Type B pancreatic cell (in vitro differentiated cells): ENCODE measurements at places on chromosomes 7 and 10. TPM values are rescaled to one million over a fixed set of nuclear protein-coding genes. Genes with fewer than 3 reads are reported as not detected.

DNA sequence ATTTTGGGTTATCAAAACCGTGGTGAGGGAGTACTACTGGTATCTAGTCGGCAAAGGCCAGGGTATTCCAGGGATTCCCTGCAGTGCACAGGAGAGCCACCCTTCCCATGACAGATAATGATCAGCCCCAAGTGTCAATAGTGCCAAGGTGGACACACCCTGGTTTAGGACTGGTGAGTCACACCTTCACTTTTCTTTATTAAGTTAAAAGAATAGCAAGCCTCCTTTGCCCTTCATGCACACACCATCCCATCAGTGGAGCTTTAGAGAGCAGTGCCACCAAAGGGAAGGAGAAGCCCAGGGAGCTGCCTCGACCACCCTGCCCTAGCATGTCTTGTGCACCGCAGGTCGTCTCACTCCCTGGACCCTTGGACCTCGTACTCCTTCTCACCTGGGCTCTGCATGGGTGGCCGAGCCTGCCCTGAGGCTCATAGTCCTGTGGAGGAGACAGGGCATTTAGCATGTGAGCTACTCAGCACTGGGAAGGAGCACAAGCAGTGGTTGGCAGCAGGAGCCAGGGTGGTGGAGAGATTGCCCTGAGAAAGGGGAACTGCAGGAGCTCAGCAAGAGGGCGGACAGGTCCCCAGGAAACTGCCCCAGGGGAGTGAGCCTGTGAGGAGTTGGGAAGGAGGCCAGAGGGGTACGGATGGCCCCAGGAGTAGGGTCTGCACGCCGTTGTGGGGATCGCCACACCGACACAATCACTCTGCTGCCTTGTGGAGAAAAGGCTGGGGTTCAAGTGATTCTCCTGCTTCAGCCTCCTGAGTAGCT lies 17.4 kb downstream of the UBE2D4 start:
- H3K4me1 ChIP-seq = no peaks in the 10 kb centered on the region
- no peak overlapping the region for H3K27ac ChIP-seq
- no peaks in the 10 kb centered on the region for H3K27me3 ChIP-seq
- no peak for DNase-seq

The C10orf62 gene
- 0.34 TPM in 1 of 2 replicates, not detected in the other for total RNA-seq

DNA sequence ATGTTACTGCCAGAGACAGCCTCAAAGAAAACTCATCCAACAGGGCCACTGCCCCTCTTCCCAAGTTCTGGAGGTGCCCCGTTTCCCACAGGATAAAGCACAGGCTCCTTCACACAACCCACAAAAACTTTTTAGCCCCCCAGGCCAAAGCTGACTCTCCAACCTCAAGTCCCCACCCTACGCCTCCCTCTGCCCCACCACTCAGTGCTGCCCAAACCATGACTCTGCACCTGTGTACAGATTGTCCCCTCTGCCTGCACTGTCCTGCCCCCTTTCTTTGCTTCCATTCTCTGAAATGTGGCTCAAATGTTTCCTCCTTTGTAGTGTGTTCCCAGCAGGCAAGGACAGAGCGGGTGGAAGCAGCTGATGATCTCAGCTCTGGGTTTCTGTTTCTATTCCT lies 284.0 kb downstream of the GRID1 start:
- H3K4me1 ChIP-seq = peaks cover 10% of the 10 kb centered on the region
- no peak overlapping the region for H3K27ac ChIP-seq
- H3K36me3 ChIP-seq = no peaks in the 10 kb centered on the region
- no peak for DNase-seq

GRCh38 chr7:47666164-47666862 lies 84.4 kb upstream of the TNS3 start:
- no peak for DNase-seq
- H3K36me3 ChIP-seq = no peaks in the 10 kb centered on the region
- no peaks in the 10 kb centered on the region for H3K27me3 ChIP-seq

DNA sequence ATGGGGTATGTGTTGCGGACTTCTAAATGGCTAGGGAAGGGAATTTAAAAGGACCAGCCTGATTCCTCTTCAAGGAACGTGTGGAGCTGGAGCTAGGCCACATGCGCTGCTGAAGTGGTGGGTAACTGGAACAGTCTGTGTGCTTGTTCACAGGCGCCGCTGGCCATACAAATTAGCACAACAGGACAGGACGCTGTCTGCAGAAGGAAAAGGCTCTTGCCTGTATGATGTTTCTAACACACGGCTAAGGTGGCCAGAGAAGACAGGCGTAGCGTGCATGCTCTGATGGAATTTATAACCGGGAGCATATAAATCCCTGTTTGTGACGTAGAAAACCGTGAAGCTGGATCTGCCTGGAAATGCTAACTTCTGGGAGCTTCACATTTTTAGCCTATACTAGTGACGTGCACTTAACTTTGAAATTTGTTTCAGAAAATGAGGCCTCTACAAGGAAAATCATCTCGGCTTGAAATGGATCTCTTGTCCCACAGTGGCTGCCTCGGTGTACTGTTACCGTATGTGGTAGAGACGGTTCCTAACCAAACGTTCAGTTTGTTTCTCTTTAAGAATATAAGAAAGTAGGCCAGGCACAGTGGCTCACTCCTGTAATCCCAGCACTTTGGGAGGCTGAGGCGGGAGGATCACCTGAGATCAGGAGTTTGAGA lies 569.4 kb downstream of the PTPRN2 start:
- peaks cover 7% of the 10 kb centered on the region for H3K4me1 ChIP-seq
- H3K27ac ChIP-seq = no peak overlapping the region
- no peaks in the 10 kb centered on the region for H3K36me3 ChIP-seq
- H3K4me3 ChIP-seq = no peak overlapping the region
- H3K27me3 ChIP-seq = no peaks in the 10 kb centered on the region

- no peak overlapping the region for H3K4me3 ChIP-seq
- H3K4me1 ChIP-seq = no peaks in the 10 kb centered on the region
- no peak for DNase-seq
- H3K27me3 ChIP-seq = peaks cover 3% of the 10 kb centered on the region
- H3K36me3 ChIP-seq = no peaks in the 10 kb centered on the region
- no peak overlapping the region for H3K27ac ChIP-seq
These were observed 23.5 kb upstream of the WAPL start for GRCh38 chr10:86545101-86545500.

DNA sequence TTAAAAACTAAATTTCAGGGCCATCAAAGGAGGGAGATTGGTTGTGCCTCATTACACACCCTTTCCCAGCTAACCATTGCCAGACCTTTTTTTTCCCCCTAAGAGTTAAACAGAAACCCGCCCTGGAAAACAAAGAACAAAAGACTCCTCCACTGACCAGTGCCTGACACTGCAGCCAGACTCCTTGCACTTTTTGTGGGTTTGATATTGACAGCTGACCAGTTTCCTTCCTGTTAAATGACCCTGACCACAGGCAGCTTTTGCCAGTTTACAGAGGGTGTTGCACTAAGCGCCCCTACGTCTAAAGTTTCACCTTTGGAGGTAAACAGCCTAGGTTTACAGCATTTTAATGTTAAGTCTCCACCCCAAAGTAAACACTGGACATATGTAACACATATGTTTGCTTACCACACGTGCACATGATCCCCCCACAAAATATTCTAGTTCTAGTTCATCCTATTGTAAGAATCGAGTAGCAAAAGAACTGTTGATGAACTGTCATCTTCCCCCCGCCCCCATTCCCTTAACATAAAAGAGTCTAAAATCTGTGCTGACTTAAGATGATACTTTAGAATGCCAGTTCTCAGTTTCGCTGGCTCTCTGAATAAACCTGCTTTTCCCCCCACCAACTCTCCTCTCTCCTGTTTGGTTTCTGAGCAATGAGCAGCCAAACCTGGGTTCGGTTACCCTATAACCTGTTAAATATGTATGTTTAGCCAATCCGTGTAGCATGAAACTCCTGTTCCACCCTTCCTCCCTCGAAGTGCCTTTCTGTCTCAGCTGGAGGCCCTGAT lies 38.0 kb downstream of the FOXI2 start:
- DNase-seq = no peak
- H3K36me3 ChIP-seq = no peaks in the 10 kb centered on the region
- no peak overlapping the region for H3K4me3 ChIP-seq
- no peak overlapping the region for H3K27ac ChIP-seq

DNA sequence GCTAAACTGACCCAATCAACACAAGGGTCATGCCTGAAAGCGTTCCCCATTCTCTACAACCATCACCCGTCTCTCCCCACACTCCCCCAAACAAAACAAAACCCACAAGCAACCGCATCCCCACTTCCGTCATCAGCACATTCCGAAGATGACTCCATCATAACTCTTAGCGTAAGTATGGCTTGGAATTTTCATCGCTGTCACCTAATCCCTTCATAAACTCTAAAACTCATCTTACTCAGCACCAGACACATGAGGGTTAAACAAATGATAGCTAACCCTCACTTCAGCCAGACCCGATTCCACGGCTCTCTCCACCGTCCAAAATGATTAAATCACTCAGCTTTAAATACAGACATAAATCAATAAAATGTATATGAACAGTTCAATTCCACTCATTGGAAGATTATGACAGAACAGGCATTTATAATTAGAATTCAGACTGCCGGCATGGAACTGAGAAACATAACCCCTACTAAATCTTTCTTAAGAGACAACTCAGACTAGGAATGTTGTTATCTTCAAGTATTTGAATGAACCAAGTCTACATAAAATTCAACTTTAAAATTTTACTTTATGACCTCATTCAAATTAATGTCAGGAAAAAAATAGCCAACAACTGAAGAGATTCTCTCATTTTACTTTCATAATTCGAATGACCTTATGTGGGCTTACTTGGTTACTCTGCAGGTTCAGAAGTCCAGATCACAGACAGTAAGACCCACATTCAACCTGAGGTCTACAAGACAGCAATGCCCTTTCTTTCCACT lies 215.9 kb downstream of the PARD3 start:
- H3K27me3 ChIP-seq = no peaks in the 10 kb centered on the region
- H3K4me3 ChIP-seq = no peak overlapping the region
- no peaks in the 10 kb centered on the region for H3K36me3 ChIP-seq
- no peak for DNase-seq
- no peak overlapping the region for H3K27ac ChIP-seq
- H3K4me1 ChIP-seq = peaks cover 18% of the 10 kb centered on the region

- no peak for DNase-seq
- no peaks in the 10 kb centered on the region for H3K27me3 ChIP-seq
- H3K36me3 ChIP-seq = no peaks in the 10 kb centered on the region
- peaks cover 5% of the 10 kb centered on the region for H3K4me1 ChIP-seq
- no peak overlapping the region for H3K4me3 ChIP-seq
- H3K27ac ChIP-seq = no peak overlapping the region
These were observed 94.0 kb downstream of the SLC37A3 start for GRCh38 chr7:140304191-140304799.

The OR6B1 gene
- total RNA-seq = not detected in 2 replicates

DNA sequence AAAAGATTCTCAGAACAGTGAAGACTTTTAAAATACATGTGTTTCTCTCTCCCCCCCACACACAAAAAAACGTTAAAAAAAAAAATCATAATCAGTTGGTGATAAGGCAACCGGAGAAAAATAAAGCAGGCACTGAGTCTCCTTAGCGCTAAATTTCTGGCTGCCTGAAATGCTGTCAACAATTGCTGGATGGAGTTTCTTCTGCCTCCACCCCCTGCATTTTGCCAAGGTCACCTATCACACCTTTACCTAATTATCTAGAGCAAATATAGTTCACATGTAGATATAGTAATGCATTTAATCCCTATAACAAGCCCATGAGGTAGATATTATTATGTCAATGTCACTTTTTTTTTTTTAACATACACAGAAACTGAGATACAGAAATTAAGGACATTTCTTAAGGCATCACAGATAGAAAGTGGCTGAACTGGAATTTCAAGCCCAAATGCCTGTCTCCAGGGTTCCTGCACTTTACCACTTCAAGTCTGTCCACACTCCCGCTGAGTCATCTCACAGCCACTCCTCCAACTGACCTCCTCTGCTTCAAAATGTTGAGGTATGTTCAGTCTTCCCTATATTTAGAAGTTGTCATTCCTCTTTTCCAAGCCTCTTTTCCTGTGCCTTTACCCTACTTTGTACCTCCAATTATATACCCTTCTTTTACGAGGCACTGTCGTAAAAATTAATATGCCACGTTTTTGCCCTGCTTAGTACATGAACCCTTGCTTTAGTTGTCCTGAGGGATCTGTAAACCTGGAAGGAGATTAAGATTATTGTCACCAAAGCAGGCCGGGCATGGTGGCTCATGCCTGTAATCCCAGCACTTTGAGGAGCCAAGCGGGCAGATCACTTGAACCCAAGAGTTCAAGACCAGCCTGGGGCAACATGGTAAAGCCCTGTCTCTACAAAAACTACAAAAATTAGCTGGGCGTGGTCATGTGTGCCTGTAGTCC lies 72.8 kb upstream of the MPP7 start:
- H3K27me3 ChIP-seq = peaks cover 3% of the 10 kb centered on the region
- H3K4me3 ChIP-seq = peak overlapping the region; percentile 7
- DNase-seq = no peak

- no peak overlapping the region for H3K4me3 ChIP-seq
- peak overlapping the region; percentile 29 for H3K27ac ChIP-seq
- no peak for DNase-seq
- no peaks in the 10 kb centered on the region for H3K27me3 ChIP-seq
These were observed 91.2 kb upstream of the INSIG1 start for GRCh38 chr7:155206318-155207020.

GRCh38 chr7:24271938-24272337 lies 12.1 kb upstream of the NPY start:
- no peaks in the 10 kb centered on the region for H3K36me3 ChIP-seq
- no peak for DNase-seq
- no peak overlapping the region for H3K4me3 ChIP-seq
- H3K27me3 ChIP-seq = peaks cover 19% of the 10 kb centered on the region
- no peak overlapping the region for H3K27ac ChIP-seq
- H3K4me1 ChIP-seq = no peaks in the 10 kb centered on the region

The PLCE1 gene
- 5.3 and 7.8 TPM in 2 replicates for total RNA-seq

The CALN1 gene
- 1.6 and 1.9 TPM in 2 replicates for total RNA-seq

- H3K27ac ChIP-seq = peak overlapping the region; percentile 10
- no peak overlapping the region for H3K4me3 ChIP-seq
- no peaks in the 10 kb centered on the region for H3K27me3 ChIP-seq
- H3K4me1 ChIP-seq = peaks cover 9% of the 10 kb centered on the region
- DNase-seq = no peak
These were observed 43.2 kb downstream of the BTRC start for GRCh38 chr10:101397140-101397539.

The EN2 gene
- total RNA-seq = 0.07 and 0.94 TPM in 2 replicates
